Tongue (tissue), 3 donors: ENCODE measurements at places on chromosomes 12 and 14. TPM values are rescaled to one million over a fixed set of nuclear protein-coding genes. Genes with fewer than 3 reads are reported as not detected.

DNA sequence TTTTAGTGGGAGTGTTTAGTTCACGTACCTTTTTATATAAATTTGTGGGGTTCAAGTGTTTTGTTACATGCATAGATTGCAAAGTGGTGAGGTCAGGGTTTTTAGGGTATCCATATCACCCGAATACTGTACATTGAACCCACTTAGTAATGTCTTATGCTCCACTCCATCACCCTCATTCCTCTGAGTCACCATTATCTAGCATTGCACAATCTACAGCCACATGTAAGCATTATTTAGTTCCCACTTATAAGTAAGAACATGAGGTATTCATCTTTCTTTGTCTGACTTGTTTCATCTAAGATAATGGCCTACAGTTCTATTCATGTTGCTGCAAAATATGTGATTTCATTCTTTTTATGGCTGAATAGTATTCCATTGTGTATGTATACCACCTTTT, 583.7 kb upstream of the LRFN5 start:
- DNase-seq = no peak

DNA sequence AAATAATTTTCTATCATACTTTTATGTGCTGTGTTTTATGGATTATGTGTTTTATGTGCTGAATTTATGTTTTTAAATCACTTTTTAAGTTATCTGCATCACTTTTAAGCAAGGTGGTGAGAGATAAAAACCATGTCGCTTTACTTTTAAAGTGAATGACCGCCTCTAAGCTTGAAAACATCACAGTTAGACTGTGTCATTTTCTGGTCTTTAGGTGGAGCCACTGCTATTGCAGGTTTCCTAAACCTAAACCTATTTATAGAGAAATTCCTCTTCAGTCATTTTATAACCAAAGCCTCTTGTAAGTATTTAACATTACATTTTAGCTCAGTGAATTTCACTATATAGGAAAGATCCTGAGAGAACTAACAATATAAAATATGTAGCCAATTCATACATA, 21.0 kb upstream of the MDM2 start:
- no peak for DNase-seq

DNA sequence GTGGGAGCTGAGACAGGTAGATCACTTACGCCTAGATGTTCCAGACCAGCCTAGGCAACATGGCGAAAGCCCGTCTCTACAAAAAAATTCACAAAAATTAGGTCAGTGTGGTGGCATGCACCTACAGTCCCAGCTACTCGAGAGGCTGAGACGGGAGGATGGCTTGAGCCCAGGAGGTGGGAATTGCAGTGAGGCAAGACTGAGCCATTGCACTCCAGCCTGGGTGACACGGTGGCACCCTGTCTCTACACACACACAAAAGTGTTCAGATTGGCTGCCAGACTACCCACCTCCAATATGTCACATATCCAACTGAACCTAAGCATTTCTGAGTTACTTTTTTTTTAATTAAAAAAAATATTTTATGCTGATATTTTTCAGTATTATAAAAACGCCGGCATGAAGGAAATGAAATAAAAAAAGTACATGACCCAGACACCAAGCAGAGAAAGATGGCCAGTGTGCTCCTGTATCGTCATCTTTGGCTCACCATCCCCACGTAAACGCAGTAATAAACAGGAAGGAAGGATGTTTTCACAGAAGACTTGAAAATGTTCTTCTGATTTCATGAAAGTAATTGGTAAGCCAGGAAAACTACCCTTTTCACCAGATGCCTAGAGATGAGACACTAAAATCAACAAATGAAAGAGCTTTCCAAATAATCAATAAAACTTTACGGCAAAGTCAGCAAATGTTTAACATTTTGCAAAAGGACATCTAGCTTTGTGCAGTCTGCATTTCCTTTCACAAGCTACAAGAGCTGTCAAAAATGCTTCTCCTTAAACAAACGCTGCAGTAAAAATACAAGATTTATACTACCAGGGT, 26.4 kb downstream of the CDC42BPB start:
- DNase-seq = no peak

DNA sequence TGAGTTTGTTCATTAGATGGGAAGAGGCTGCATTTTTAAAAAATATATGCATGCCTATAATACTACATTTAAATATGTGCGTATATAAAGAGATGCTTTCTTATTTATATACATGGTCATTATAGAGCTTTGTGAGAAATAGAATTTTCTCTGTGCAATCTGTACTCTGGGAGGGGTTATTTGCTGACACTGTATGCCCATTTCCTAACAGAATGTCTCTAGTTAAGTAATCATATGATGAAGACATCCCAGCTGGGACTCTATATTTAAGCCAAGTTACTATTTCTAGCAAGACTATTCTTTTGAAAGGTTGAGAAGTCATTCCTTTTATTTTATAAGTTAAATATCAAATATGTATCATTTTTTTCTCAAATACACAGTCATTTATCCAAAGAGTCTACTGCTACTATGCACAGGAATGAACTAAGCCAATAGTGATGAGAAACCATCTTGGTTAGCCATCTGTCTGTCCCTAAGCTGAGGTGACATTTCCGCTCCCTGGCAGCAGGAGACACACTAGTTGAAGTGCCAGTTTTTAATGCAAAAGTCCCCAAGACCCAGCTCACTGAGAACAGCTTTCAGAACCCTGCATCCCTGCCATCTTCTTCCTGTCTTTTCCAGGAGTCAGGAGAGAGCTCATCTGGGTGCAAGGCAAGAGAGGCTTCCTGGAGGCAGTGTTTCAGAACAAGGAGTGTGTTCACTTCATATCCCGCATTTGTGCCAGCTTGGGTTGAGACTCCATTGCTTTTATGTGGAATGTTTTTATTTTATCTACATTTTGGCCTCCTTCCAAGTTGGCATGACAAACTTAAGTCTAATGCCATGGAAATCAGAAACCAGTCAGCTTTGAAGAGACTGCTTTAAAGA, 69.5 kb downstream of the TMEM132C start:
- no peak for DNase-seq

GRCh38 chr12:64916411-64917261, 92.2 kb downstream of the TBC1D30 start:
- DNase-seq = peak; percentile 24

DNA sequence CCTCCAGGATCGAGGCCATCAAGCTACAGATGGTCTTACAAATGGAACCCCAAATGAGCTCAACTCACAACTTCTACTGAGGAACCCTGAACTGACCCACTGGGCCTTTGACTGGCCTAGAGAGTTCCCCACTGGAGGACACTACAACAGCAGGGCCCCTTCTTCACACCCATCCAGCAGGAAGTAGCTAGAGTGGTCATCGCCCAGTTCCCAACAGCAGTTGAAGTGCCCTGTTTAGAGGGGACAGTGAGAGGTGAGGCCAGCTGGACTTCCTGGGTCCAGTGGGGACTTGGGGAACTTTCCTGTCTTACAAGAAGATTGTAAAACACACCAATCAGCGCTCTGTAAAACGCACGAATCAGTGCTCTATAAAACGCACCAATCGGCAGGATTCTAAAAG, 247.9 kb upstream of the BTG1 start:
- DNase-seq = no peak

- no peak for DNase-seq
Measured at GRCh38 chr12:68207276-68207675, 18.3 kb downstream of the IL26 start.

- DNase-seq = peak; percentile 83
Measured at GRCh38 chr14:50003213-50004021, 110.5 kb downstream of the ARF6 start.

GRCh38 chr12:56720731-56721151, 4.4 kb downstream of the NACA start:
- DNase-seq = no peak

- DNase-seq = no peak
Measured at GRCh38 chr14:55131370-55132137, 2.5 kb downstream of the LGALS3 start.

DNA sequence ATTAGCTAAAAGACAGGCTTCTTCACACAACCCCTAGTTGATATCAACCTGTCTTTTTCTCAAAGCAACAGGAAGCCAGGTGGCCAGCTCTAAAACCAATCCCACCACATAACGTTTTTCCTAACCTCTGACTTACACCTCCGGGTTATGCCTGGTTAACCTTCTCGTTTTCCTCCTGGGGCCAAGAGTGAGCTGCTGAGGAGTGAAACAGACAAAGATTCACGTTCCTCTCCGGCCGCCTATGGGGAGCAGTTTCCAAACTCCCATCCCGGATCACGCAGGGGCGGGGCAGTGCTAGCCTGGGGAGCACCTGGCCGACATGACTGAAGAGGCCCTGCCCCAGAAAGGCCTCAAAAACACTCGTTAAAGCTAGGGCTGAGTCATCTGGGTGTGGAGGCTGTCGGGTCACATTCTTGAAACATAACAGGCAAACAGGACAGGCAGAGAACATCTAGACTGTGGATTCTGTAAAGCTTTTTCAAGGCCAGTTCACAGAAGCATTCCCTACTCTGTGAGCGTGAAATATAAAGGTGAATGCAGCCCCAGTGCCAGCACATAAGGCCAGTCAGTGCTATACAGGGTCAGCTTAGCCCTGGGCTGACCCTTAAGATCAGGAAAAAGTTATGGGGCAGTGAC, 25.9 kb upstream of the LGALS3 start:
- peak; percentile 90 for DNase-seq

The TPH2 gene
- 0.10 TPM for total RNA-seq

The P2RX4 gene
- 11.4 TPM for total RNA-seq
